SHP77 treated with DMSO at 0.1 percent for 48 hours (cell line): ENCODE measurements at places on chromosomes 3 and 15.

DNA sequence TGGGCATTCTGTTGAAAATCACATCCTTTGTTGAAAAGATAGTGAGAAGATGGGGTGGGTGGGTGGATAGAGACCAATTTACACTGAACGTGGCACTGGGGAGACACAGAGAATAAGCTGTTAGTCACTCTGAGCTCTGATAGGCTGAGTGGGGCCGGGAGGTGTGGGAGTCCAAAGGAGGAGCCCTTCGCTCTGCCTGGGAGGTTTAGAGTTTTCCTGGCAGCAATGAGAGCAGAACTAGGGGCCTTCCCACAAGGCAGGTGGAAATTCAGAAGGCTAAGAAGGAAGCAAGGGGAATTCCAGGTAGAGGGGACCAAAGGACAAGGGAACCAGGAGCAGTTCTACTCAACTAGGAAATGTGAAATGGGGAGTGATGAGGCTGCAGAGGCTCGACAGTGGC is 272.7 kb downstream of the RPLP1 start:
- no peak for DNase-seq

- peak; percentile 15 for DNase-seq
Observed at GRCh38 chr3:114147251-114147650, 31.6 kb downstream of the DRD3 start.

DNA sequence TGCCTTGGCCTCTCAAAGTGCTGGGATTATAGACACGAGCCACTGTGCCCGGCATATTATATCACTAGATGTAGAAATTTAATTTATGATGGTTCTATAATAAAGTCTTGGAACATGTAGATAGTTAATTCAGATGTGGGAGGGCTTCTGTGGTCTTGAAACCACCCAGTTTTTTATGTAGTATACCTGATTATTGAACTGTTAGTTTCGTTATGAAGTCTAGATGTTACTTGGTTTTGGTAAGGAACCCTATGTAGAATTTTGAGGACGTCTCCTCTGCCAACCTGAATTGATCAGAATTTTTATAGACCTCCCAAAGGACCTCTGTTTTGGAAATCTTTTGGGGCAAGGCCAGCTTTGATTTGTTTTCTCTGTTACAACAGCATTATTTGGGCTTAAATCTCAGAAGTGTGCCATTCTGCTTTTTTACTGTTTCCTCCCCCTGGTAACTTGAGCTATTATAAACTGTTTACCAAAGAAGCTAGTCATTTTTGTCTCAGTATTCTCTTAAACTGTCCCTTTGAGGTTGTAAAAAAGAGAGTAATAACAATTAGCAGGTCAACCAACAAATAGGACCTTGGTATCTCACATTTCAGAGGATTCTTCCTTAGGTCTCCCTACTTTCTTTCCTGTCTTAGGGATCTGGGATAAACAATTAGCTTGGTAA is 20.8 kb downstream of the AKAP13 start:
- DNase-seq: no peak

DNA sequence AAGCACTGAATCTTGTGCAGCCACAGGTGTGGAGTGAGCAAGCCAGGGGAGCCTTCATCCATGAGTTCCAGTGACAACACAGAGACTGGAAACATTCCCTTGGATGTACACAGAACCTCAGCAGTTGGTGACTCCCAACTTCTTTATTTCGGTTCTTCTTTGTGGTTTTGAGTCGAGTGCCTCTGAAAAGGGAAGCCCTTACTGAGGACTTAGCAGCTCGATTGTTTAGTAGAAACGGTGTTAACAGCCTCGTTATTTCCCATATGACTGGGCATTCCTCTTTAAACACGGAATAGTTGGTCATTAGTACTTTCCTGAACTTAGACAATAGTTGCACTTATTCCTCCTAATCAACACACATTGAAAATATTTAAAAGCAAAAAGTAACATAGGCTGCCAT is 7.7 kb downstream of the SLCO3A1 start:
- DNase-seq: no peak
